ENCODE measurements at places on chromosomes 11 and 22. TPM values are rescaled to one million over a fixed set of nuclear protein-coding genes. Genes with fewer than 3 reads are reported as not detected.
A peak's percentile ranks its signal among the peaks of the same experiment; 100 is the strongest.

GRCh38 chr22:37219533-37219932 lies 7.3 kb upstream of the SSTR3 start:
- no peaks in the 10 kb centered on the region for H3K4me1 ChIP-seq
- no peak overlapping the region for H3K4me3 ChIP-seq
- H3K27me3 ChIP-seq = no peaks in the 10 kb centered on the region
- H3K27ac ChIP-seq = no peak overlapping the region

- no peak overlapping the region for H3K27ac ChIP-seq
- no peaks in the 10 kb centered on the region for H3K27me3 ChIP-seq
- no peak overlapping the region for H3K4me3 ChIP-seq
- no peaks in the 10 kb centered on the region for H3K36me3 ChIP-seq
- no peaks in the 10 kb centered on the region for H3K4me1 ChIP-seq
Measured at GRCh38 chr11:60428517-60428916, 855 bp upstream of the MS4A5 start.

DNA sequence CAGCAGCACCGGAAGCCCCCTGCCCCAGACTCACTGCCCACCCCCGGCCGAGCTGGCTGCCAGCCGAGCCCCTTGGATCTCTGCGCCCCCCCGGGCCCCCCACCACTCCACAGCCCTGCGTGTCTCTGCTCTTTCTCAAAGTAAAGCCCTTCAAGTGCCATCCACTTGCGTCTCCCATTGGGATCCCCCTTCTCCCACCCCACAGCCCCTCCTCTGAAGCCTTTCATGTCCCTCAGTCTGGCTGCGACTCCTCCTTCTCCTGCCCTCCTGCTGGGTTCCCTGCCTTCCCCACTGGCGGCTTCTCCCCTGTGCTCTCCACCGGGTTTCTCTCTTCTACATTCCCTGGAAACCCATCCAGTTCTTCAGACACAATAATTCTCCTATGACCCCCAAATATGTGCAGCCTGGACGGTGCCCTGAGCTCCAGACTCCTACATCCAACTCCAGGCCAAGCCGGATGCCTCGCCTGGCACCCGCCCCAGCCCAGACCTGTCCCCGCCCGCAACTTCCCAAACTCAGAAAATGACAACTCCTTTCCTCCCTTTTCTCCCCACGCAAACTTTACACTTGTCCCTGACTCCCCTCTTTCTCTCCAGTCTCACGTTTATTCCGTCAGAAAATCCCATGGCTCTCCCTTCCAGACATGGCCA lies 108.9 kb downstream of the WNT7B start:
- DNase-seq = peak; percentile 10
- H3K27me3 ChIP-seq = no peaks in the 10 kb centered on the region
- H3K27ac ChIP-seq = no peak overlapping the region
- no peak overlapping the region for H3K4me3 ChIP-seq
- H3K4me1 ChIP-seq = peaks cover 19% of the 10 kb centered on the region
- H3K36me3 ChIP-seq = no peaks in the 10 kb centered on the region

GRCh38 chr11:62593434-62594044 lies 2.2 kb upstream of the TUT1 start:
- H3K4me1 ChIP-seq = no peaks in the 10 kb centered on the region
- H3K4me3 ChIP-seq = no peak overlapping the region
- H3K36me3 ChIP-seq = no peaks in the 10 kb centered on the region
- no peaks in the 10 kb centered on the region for H3K27me3 ChIP-seq
- no peak overlapping the region for H3K27ac ChIP-seq
- peak; percentile 62 for DNase-seq

DNA sequence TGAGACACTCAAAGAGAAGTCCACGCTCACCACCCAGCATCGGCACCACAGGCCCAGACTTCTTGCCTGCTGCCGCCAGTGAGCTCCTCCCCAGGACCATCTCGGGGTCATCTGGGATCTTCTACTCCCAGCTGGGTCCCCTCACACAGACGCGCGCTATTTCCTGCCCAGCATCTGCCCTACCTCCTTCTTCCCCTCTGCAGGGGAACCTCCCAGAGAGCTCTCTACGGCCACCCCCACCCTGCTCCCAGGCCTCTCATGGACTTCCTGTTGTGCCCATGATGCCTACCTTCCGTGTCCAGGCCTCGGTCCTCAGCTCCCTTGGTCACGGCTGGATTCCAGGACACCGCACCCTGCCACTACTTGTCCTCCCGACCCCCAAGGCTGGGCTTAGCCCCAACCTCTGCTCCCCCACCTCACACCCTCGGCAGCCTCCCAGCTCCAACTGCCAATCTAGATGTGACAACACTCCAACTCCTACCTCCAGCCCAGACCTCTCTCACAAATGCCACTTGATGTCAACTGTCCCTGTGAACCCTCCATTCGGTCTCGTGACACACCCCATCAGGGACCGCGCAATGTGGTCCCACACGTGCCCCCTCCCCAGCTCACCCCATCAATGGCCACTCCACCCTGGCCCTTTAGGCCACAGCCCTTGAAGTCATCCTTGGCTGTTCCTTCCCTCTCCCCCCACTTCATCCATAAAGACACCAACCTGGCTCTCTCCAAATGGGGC lies 45.3 kb downstream of the SGSM3 start:
- H3K4me3 ChIP-seq = no peak overlapping the region
- H3K27me3 ChIP-seq = no peaks in the 10 kb centered on the region
- peak overlapping the region; percentile 7 for H3K27ac ChIP-seq
- H3K4me1 ChIP-seq = no peaks in the 10 kb centered on the region
- no peak for DNase-seq

- H3K27ac ChIP-seq = no peak overlapping the region
- no peaks in the 10 kb centered on the region for H3K36me3 ChIP-seq
- H3K4me3 ChIP-seq = no peak overlapping the region
- no peaks in the 10 kb centered on the region for H3K4me1 ChIP-seq
Measured at GRCh38 chr11:71336996-71337754, 84.8 kb upstream of the SHANK2 start.

SCN3B gene
- total RNA-seq = 1.6 TPM

C22orf31 gene
- total RNA-seq = not detected

ZNRF3 gene
- total RNA-seq = 6.1 TPM

Measured in uterus (tissue), 4 donors.